ENCODE measurements at places on chromosomes 16 and 17.

DNA sequence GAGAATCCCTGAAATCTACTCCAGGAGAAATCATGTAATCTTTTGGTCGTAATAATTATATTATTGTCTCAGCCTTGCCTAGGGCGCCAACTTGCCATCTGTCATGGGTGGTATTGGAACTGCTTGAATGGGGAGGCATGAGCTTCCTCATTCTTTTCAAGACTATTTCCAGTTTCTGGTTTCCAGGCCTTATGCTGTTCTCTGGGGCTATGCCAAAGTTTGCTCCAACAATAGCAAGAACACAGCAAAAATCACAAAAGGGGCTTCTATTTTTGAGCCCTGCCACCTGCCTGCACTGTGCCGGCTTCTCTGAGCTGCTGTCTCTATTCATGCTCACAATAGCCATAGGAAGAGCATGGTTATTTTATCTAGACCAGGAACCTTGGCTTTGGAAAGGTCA lies 111.7 kb downstream of the SPECC1 start:
- no peak for DNase-seq

GRCh38 chr17:68710035-68710780 lies 109.0 kb upstream of the FAM20A start:
- no peak for DNase-seq

GRCh38 chr16:86362155-86362849 lies 148.0 kb upstream of the FOXF1 start:
- no peak for DNase-seq

DNA sequence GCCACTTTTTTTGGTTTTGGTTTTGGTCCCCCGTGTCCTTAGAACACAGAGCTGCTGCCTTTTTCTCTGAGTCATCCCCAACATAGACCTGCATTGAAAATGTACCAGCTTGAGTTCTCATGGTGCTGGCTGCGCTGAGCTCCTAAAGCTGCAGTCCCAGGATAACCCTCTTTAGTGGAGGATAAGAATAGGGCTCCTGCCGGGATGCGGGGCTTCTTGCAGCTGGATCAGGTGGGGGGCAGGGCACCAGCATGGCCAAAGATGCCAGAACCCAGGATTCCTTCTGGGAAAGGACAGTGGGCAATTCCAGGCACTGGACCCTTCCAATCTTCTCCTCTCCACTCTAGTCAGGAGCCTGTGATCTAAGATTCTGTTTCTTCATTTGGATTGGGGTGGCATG lies 8.3 kb upstream of the CLUH start:
- DNase-seq, result no peak

GRCh38 chr17:22600644-22601298 lies 908.4 kb downstream of the KCNJ18 start:
- DNase-seq, result peak; percentile 53

GRCh38 chr17:9575381-9576101 lies at the start of gene STX8:
TSS of gene STX8 (minus strand) at chr17:9575820. CDS start at chr17:9575808, 12 bp downstream.
- DNase-seq, result peak; percentile 69

DNA sequence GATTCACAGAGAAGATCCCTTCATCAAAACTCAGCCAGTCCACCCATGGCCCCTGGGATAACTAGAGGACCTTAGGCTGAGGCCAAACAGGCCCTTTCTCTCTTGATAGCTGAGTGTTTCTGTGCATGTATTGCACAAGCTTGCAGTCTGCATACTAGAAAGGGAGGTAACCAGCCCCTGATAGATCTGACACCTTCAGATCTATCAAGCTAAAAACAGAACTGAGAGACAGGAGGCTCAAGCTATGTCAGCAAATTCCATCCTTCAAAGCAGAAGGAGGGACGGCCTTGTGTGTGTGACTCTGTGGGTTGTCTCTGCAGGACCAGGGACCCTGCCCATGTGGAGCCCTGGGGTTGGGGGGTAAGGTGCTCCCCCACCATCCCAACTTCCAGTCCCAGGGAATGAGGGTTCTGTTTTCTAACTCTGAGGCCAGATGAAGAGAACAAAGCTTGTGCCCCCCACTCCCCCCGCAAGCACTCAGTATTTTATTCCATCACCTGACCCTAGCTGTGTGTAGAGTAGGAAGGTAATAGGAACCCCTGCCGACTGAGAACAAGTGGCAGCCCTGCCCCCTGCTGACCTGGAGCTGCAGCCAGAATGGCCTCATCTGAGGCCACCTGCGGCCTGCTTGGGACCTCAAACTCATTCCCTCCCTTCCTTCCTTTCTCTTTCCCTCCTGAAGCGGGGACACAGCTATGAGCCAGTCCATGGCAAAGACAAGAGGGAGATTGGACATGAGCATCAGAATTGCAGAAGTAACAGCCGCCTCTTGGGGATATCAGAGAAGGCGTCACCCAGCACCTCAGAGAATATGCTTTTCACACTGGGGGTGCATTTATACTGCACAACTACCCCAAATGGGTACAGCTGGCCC lies 63.8 kb downstream of the SMPD3 start:
- DNase-seq, result no peak

GRCh38 chr17:34219405-34219804 lies 35.7 kb upstream of the CCL2 start:
- no peak for DNase-seq

DNA sequence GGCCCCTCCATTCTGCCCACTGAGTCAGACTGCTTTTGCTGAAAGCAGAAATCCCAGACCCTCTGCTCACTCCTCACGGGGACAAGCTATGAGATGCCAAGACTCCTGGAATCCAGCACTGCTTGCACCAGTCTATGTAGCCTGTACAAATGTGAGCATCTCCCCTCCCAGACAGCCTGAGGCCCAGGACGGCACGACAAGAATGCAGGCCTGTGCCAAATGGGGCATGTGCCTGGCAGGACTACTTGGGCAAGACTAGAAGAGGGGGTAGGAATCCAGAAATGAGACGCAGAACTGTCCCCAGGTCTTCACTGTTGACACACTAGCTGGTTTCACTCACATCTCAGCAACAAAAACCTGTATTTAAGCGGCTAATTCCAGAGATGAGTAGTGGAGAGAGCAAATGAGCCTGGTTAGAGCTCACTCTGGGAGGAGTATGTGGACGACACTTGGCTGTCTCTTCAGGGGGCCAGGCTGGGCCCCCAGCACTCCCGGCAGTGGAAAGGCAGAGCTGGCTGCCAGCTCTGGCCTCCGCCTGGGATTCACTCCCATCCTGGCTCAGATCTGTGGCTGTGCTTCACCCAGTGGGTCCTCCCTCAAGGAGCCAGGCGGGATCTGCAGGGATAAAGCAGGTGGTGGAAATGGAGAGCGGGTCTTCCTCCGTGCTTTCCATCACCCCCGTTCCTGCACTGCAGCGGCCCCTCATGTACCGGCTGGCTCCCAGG lies 2.9 kb upstream of the MYO1C start:
- DNase-seq, result no peak

- no peak for DNase-seq
These were observed 189.0 kb downstream of the ZFHX3 start for GRCh38 chr16:72858665-72859493.

DNA sequence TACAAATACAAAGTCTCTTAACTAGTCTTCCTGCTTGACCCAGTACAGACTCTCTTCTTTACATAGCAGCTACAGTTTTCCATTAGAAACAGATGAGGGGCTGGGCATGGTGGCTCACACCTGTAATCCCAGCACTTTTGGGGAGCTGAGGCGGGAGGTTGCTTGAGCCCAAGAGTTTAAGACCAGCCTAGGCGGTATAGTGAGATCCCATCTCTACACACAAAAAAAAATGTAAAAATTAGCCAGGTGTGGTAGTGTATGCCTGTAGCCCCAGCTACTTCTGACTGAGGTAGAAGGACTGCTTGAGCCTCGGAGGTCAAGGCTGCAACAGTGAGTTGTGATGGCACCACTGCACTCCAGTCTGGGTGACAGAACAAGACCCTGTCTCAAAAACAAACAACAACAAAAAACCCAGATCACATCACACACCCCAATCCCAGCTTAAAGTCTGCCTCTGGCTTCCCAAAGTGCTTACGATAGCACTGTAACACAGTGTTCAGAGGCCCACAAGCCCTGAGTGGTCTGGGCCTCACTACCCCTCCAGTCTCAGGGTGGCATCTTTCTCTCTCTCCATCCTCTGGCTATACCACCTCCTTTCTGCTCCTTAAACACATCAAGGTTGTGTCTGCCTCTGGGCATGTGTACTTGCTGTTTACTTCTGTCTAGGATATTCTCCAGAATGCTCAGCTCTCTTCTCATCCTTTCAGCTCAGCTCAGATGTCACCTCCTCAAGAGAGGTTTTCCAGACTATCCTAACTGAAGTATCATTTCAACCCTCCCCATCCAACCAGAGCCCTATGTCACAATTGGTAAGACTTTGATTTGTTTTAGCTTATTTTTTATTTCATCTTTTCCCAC lies 4.0 kb downstream of the MMD start:
- DNase-seq, result no peak

GRCh38 chr16:12504312-12504711 lies 299.4 kb downstream of the CPPED1 start:
- DNase-seq, result no peak

GRCh38 chr17:31678431-31678830 lies 180.6 kb downstream of the COPRS start:
- no peak for DNase-seq

- peak; percentile 39 for DNase-seq
These were observed 458.6 kb upstream of the GOT2 start for GRCh38 chr16:59192551-59193199.

GRCh38 chr17:47707056-47707804 lies 13.3 kb downstream of the TBKBP1 start:
- DNase-seq, result no peak

- DNase-seq, result no peak
These were observed 436.2 kb upstream of the ZFHX3 start for GRCh38 chr16:73483934-73484711.

DNA sequence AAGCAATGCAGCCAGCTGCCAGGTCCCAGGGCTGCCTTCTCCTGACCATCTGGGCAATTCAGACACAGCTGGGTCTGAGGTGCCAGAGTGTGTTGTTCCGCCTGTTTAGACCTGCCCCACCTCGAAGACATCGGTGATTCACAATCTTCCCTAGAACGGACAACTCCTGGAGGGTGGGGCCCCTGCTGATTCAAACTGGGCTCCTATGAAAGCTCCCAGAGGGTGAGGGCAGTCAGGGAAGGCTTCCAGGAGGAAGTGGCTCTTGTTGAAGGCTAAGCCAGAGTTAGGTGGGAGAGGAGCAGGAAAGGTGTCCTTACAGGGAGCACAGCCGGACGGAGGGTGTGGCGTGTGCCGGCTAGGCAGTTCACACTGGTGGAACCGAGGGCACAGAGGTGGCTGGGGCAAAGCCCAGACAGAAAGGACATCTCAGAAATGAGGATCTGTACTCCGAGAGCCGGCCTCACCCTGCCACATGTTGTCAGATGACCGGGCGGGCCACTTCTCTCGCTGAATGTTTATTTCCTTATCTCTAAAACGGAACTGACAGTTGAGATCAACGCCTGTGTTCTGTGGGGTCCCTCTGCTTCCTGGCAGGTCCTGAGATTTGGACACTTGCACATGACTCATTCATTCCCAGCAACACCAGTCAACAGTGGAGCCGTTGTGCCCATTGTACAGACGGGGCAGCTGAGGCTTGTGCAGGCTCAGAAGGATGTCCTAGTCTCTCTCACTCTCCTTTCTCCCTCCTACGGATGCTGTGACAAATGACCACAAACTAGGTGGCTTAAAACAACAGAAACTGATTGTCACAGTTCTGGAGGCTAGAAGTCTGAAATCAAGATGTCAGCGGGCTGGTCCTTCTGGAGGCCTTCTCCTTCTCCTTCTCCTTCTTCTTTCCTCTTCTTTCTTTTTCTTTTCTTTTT lies 26.9 kb upstream of the LITAF start:
- peak; percentile 63 for DNase-seq

GRCh38 chr16:26240807-26241206 lies 549.0 kb downstream of the HS3ST4 start:
- DNase-seq, result no peak

DNA sequence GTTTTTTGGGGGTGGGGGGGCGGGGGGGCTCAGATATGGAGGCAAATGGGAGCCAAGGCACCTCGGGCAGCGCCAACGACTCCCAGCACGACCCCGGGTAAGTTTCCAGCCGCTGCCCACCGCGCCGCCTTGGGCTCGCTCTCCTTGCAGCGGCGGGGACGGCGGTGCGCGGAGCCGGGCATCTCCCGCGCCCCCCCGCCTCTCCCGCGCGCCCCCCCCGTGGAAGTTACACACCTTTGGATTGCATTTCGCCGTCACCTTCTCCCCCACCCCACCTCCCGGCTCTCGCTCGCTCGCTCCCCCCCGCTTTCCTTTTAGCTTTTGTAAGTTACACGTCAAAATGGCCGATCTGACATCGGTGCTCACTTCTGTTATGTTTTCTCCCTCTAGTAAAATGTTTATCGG lies 387 bp downstream of the MSI2 start:
- peak; percentile 33 for DNase-seq

DNA sequence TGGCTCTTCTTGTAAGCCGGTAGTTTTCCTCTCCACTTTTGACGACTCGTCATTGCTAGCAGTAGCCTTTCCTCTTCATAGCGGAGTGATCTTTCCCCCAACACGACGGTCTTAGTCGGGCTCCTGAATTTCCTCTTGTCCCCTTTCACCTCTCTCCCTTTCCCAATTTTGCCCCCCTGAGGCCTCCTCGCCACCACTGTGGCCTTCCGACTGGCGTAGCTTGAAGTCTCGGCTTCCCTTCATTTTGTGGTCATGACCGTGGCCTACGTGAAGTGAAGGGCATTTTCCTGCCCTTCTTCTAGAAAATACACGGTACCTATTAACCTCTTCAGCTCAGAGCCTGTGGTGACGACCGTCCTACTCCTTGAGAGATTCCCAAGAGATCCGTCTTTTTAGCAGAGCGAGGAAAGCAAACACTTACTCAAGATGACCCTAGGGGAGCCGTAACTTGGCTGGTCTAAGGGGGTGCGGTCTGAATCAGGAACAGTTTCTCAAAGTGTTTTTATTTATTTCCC lies 787 bp downstream of the PRKAR1A start:
- peak; percentile 42 for DNase-seq

- DNase-seq, result peak; percentile 66
These were observed 192.4 kb upstream of the GSE1 start for GRCh38 chr16:85420501-85421337.

GRCh38 chr17:83037084-83037873 lies 42.1 kb upstream of the METRNL start:
- DNase-seq, result no peak

DNA sequence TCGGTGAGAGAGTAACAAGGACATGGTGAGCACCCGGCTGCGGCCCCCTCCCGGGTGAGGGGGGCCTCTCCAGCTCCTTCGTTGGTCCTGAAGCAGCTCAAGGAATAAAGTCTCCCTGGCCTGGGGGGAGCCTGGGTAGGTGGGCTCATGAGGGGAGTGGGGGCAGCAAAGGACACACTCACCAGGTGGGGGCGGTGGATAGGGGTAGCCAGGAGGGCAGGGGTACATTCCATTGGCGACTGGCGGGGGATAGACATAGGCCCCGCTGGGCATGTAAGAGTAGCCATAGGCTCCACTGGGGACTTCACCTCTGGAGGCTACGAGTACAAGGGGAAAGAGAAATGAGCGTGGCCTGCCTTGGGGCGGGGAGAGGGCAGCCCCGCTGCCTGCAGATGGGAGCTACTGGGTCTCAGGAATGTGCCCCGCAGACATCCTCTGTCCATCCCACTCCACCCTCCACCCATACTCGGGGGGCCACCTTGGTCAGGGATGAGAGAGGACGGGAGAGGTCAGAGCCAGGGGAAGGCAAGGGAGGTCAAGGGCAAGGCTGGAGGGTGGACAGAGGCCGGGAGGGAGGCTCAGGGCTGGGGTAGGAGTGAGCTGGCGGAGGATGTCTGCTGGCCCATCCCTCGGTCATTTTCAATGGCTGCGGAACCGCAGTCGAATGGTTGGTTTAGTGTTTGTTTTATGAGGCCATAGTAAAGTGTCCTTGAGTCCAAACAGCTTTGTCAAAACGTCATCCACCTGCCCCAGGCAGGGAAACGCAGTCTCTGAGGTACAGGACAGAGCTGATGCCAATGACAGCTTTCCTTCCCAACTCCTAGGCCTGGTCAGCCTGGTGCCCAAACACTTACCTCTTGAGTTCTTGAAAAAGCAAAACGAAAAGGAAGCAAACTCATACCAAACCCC lies 3.7 kb upstream of the UNC13D start:
- peak; percentile 27 for DNase-seq
